ENCODE measurements at places on chromosomes 3 and 15. TPM values are rescaled to one million over a fixed set of nuclear protein-coding genes. Genes with fewer than 3 reads are reported as not detected.

GRCh38 chr15:89790206-89790605, 14.1 kb downstream of the MESP2 start:
- no peak overlapping the region for H3K4me3 ChIP-seq
- no peaks in the 10 kb centered on the region for H3K27me3 ChIP-seq
- DNase-seq, result no peak

GRCh38 chr3:189001559-189001958, 170.2 kb upstream of the TPRG1 start:
- no peaks in the 10 kb centered on the region for H3K27me3 ChIP-seq
- no peaks in the 10 kb centered on the region for H3K36me3 ChIP-seq
- no peaks in the 10 kb centered on the region for H3K4me1 ChIP-seq
- DNase-seq, result no peak
- no peak overlapping the region for H3K4me3 ChIP-seq
- H3K27ac ChIP-seq, result no peak overlapping the region

The BDH1 gene
- 9.1 TPM for total RNA-seq

The NEK10 gene
- 0.78 TPM for total RNA-seq

DNA sequence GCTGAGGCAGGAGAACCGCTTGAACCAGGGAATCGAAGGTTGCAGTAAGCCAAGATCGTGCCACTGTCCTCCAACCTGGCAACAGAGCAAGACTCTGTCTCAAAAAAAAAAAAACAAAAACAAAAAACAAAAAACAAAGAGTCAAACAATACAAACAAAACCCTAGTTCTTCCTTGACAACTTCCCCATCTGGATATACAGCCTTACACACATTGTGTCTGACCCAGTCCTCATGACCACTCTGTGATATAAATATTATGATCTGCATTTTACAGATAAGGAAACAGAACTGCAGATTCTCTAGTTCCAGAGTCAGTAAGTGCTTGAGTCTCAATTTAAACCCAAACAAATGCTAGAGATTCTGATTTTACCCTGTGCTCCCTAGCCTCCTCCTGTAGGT, 4.8 kb upstream of the ESYT3 start:
- H3K36me3 ChIP-seq, result no peaks in the 10 kb centered on the region
- peaks cover 10% of the 10 kb centered on the region for H3K4me1 ChIP-seq
- no peak for DNase-seq
- no peaks in the 10 kb centered on the region for H3K27me3 ChIP-seq

The ANKRD34C gene
- 0.33 TPM for total RNA-seq

- peak; percentile 98 for DNase-seq
- no peaks in the 10 kb centered on the region for H3K36me3 ChIP-seq
- H3K27ac ChIP-seq, result peak overlapping the region; percentile 100
- H3K4me3 ChIP-seq, result peak overlapping the region; percentile 20
- no peaks in the 10 kb centered on the region for H3K27me3 ChIP-seq
- peaks cover 44% of the 10 kb centered on the region for H3K4me1 ChIP-seq
Measured at GRCh38 chr3:157088601-157089454, 71.1 kb downstream of the CCNL1 start.

GRCh38 chr3:63679186-63679585, 26.7 kb downstream of the SNTN start:
- H3K27me3 ChIP-seq, result no peaks in the 10 kb centered on the region
- no peak overlapping the region for H3K4me3 ChIP-seq
- no peak for DNase-seq
- H3K4me1 ChIP-seq, result no peaks in the 10 kb centered on the region
- no peak overlapping the region for H3K27ac ChIP-seq
